Midbrain (tissue), 1 donor: ENCODE measurements at places on chromosomes 16 and 17.

GRCh38 chr17:15740570-15741120 is 8.6 kb downstream of the TBC1D26 start:
- no peak for DNase-seq

GRCh38 chr17:2060385-2060658 is 5.4 kb downstream of the HIC1 start:
- DNase-seq: no peak

GRCh38 chr16:11793840-11794239 is 3.2 kb downstream of the ZC3H7A start:
- DNase-seq: no peak

GRCh38 chr17:16342979-16343378 is 10.3 kb downstream of the CENPV start:
- DNase-seq: no peak

DNA sequence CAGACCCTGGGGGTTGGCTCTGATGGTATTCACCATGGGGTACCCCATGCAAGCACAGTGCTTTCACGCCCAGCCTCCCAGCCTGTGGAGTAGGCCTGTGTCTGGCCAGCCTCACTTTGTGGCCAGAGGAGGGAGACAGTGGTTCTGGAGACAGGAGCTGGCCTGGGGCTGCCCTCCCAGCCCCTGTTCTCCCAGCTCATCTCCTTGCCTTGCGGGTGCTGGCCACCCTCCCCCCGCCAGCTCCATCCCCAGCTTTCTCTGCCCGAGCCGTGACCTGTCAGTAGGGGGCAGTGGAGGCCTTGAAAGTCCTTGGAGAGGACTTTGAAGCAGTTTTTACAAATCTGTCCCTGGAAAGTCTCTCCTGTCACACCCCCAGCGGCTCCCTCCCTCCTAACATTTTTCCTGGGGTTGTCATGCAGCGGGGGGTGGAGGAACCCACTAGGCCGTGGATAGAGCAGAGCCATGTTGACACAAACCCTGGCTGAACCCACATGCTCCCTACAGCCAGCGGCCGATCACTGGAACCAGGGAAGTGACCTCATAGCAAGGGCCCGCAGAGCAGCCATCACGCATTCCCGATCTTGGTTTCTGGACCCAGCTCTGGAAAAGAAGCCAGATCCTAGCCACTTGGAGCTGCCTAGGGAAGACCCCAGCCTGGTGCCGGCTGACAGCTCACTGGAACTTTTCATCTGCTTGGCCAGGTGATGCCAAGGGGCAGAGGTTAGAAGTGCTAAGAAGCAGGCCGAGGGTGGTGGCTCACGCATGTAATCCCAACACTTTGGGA is 289.4 kb downstream of the SEC14L1 start:
- DNase-seq: peak; percentile 83

GRCh38 chr17:77592106-77592865 is 366.2 kb upstream of the TNRC6C start:
- no peak for DNase-seq

GRCh38 chr16:38941-39892 is 14.2 kb downstream of the POLR3K start:
- no peak for DNase-seq

DNA sequence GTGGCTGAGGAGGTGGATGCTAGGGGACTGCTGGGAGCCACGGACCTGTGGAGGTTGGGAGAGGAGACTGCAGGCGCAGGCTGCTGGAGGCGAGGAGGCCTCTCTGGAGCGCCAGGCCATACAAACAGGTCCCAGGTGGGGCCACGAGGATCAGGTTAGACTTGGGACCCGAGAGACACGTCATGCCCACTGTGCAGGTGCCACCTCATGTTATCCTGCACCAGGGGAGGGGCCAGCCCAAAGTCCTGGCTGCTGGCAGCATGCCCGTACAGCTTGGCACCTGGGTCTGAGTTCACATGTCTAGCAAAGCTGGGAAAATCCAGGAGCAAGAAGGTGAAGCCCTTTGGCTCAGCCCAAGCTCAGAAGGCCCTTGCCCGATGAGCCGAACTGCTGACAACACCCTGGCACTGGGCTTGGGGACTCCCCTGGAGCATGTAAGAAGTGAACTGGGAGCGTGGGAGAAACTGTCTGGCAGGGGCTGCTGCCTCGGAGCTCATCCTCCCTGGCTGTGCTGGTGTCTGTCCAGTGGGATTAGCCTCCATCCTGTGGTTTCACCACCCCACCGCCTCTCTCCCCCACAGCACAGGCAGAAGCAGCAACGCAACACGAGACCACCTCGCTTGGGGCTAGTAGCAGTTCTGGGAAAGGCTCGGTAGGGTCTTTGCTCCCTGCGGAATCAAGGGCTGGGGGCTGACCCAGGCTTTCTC is 5.3 kb downstream of the ARHGDIA start:
- DNase-seq: no peak

- no peak for DNase-seq
Measured at GRCh38 chr16:48963901-48964615, 317.6 kb downstream of the CBLN1 start.

DNA sequence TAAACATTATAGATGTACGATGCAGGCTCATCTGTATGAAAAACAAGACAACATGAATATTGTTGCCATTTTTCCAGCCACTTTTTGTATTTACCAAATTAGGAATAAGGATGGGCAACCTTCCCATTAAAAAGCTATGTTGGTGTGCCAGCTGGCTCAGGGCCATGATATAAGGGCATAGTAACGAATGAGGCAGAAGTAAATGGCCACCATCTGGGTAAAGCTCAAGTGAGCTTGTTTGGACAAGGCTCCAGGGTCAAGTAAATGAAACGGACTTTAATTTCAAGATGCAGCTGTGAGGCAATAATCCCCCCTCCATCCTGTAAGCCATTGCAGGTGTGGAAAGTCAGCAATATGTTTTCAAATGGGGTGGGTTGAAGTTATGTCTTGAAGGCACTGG is 930.9 kb upstream of the CDH8 start:
- no peak for DNase-seq

DNA sequence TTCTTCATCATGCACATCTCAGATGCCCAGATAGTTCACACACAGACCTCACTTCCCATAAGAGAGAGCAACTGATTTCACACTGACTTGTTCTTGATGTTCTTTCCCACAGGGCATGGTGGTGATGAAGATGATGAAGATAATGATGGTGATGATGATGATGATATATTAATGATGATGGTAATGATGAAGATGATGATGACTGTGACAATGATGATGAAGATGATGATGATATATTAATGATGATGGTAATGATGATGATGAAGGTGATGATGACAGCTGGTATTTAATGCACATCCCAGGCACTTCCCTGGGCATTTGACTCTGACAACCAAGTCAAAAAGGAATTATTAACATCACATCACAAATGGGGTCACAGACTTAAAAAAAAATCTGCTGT is 225.2 kb downstream of the MAF start:
- no peak for DNase-seq

DNA sequence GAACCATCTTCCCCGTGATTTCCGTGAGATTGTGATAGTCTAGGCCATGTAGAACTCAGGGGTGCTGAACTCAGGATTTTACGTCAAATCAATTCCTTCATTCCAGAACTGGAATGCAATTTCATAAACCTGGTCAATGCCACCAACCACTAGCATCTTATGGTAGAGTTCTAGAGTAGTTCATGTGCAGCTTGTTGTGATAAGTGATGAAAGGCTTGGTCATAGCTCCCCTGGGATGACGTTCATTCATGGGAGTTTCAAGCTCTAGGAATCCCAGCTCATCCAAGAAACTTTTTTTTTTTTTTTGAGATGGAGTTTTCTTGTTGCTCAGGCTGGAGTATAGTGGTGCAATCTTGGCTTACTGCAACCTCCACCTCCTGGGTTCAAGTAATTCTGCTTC is 3.7 kb upstream of the DPEP2 start:
- no peak for DNase-seq
